ENCODE measurements at places on chromosomes 5 and 9.

- no peak for DNase-seq
These were observed 7.3 kb downstream of the PTGES2 start for GRCh38 chr9:128120061-128120740.

DNA sequence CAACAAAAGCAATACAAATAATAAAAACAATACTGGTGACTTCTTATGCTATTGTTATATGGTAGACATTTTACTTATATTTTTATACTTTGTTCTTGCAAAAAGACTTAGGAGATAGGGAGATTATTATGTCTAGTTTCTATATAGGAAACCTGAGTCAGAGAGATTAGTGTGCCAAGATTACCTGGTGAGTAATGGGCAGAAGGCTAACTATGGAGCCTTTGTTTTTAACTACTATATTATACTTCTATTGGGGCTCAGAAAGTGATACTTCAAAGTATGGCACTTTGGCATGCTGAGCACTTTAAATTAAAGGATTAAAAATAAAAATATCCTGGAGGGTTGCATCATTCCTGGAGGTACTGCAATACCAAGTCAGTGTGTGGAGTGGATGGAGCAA lies 117.5 kb upstream of the CLINT1 start:
- DNase-seq, result no peak

- DNase-seq, result no peak
These were observed 165.6 kb downstream of the PALM2AKAP2 start for GRCh38 chr9:109945573-109945972.

GRCh38 chr9:126461029-126461428 lies 134.4 kb downstream of the MVB12B start:
- DNase-seq, result no peak

- peak; percentile 93 for DNase-seq
These were observed 47.3 kb downstream of the LIFR start for GRCh38 chr5:38509185-38509584.

DNA sequence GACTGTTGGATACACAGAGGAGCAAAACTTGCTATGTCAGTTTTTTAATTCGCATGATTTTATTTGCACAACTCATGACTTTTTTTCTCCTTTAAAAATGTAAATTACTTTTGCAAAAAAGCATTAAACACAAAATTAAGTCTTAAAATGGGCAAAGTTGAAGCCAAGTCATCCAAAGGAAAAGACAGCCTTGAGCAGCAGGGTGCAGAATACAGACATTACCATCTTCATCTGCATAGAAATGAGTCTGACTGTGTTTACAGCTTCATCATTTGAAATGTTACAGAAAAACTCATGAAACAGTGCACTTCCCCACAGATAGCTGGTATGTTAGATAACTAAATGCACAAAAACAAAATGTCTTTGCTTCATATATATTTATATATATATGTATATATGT lies 101.4 kb downstream of the TSSK1B start:
- DNase-seq, result no peak

DNA sequence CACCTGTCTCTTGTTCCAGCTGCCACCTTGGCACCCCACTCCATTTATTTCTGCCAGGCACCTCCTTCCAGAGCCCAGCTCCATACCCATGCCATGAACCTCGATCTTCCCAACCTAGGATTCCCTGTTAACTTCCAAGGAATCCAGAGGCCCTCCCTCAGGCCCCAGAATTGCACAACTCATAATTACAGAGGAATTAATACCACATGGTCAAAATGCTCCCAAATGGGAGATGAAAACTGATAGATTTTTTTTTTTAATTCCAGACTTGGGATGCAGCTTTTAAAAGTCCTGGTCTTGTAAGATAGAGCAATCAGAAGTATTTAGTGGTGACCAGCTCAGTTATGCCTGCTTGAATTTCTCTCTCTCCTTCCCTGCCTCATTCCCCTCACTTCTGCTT lies 96.2 kb upstream of the CCDC112 start:
- DNase-seq, result peak; percentile 78

DNA sequence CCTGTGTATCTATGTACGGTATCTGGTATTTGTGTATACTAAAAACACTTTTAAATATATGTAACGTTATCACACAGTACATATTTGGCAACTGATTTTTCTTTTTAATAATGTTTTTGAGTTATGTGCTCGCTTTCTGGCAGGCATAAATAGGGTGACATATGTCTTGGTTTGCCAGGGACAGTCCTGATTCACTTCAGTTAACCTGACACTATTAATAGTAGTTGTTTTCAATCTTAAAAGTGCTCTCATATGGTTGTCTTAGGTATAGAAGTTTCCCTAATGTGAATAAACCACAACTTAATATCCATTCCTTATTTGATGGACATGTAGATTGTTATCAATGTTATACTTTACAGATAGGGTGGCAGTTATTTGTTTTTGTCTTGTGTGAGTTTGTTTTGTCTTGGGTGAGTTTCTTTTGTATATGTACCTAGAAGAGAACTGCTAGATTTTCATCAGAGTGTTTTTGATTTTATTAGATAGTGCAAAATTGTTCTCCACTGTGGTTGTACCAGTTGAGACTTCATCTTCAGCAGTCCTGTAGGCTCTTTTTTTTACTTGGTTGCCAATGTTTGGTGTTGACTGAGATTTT lies 7.9 kb downstream of the G3BP1 start:
- DNase-seq, result no peak

DNA sequence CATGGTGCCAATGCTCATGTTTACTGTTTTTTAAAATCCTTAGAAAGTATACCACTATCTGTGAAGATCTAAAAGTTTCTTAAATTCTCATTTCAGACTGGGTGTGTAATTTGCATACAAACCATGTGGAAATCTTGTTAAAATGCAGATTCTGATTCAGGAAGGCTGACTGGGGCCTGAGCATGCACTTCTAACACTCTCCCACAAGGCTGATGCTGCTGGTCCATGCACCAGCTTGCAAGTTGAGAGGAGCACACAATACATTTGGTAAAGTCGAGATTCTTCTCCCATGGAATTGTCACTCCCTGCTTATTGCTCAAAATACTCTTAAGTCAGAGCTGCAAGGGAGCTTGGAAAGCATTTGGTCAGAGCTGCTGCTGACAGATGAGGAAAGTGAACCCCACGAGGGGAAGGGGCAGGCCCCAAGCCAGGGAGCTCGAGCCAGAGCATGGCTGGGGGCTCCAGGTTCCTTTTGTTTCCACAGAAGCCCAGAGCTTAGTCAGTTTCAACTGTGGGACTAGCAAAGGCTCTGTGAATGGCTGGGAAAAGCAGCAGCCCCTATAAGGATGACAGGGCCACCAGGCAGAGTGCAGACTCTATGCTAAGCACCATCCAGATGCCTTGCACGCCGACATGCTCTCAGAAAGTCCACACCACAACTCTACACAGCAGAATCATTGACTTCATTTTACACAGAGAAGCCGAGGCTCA lies 93.5 kb upstream of the HAND1 start:
- DNase-seq, result no peak

- DNase-seq, result no peak
These were observed 1.8 kb downstream of the AUH start for GRCh38 chr9:91359734-91360470.

- DNase-seq, result peak; percentile 94
These were observed 27.8 kb downstream of the NFIL3 start for GRCh38 chr9:91395553-91396471.

DNA sequence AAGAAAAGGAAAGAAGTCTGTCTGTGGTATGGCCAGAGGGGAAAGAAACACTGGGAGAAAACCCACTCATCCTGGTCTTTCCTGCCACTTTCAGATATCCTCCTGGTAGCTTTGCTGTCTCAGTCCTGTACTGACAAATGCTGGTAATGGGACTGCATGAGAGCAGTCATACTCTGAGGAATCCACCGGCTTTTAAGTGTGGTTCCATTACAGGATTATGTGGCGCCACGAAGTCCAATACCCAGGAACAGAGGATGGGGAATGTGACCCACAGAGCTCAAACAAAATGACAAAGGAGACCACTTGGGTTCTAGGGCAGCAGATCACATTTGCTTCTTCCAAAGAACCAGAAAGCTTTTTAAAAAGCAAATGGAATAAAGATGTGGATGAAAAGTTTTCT lies 26.3 kb upstream of the FBP1 start:
- no peak for DNase-seq

- no peak for DNase-seq
These were observed 36.4 kb downstream of the THBS4 start for GRCh38 chr5:80071510-80072021.

GRCh38 chr9:114574438-114574837 lies 13.1 kb upstream of the ATP6V1G1 start:
- DNase-seq, result no peak

DNA sequence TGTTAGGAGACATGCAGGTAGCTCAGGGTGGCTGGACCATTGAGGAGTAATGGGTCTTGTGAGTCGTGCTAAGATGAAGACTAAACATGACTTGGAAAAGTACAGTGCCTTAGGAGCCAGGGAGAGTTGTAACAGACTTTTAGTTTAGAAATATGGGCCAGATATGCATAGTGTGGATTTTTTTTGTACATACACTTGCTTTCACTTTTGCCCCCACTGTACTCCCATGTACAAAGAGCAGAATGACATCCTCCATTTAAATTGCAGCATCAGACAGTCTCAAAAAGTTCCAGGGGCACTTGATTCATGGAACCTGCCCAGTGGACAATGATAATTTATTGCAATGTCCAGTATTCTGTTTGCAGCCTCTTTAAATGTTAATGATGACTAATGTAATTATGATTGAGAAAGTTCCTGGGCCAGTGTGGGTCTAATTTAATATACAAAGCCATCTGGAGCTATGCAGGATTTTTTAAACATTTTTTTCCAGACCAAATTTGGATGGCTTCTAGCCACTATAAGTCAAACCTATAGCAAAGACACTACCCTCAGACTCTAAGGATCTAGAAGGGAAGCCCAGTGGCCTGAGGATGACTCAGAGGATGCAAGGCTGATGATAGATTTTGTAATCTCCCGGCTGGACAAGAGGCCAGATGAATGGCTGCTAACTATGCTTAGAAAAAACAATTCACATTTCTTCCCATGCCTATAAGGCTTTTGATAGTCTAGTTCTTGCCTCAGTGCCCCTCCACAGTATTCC lies 80.1 kb downstream of the TRPC7 start:
- peak; percentile 71 for DNase-seq

DNA sequence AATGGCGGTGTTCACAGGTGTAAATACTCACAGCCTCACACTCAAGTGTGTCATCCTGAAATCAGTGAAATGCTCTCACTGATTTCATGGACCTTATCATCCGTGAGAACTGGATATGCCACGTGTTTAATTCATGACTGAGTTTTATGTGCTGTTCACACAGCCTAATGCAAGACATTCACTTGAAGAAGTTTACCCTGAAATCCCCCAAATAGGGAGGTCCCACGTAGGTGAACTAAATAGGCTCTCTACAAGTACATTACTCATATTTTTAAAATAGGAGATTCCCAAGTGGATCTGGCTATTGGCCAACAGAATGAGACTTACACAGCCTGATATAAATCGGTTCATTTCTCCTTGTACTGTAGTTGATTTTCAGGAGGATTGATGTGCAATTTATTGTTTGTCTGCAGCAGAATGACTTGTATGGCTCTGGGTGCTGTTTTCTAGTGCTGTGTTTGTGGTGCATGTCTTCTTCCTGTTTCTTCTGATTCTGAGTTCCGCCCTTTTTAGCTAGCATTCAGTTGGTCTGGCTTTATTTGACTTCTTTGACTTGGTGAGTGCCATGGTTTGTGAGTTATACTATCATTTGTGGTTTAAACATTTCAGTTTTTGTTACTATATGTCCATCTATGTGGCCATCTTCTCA lies 25.1 kb downstream of the TRIO start:
- DNase-seq, result no peak

GRCh38 chr5:157369507-157369906 lies 90.5 kb upstream of the NIPAL4 start:
- no peak for DNase-seq

GRCh38 chr9:81741103-81741502 lies 51.8 kb upstream of the TLE1 start:
- no peak for DNase-seq

DNA sequence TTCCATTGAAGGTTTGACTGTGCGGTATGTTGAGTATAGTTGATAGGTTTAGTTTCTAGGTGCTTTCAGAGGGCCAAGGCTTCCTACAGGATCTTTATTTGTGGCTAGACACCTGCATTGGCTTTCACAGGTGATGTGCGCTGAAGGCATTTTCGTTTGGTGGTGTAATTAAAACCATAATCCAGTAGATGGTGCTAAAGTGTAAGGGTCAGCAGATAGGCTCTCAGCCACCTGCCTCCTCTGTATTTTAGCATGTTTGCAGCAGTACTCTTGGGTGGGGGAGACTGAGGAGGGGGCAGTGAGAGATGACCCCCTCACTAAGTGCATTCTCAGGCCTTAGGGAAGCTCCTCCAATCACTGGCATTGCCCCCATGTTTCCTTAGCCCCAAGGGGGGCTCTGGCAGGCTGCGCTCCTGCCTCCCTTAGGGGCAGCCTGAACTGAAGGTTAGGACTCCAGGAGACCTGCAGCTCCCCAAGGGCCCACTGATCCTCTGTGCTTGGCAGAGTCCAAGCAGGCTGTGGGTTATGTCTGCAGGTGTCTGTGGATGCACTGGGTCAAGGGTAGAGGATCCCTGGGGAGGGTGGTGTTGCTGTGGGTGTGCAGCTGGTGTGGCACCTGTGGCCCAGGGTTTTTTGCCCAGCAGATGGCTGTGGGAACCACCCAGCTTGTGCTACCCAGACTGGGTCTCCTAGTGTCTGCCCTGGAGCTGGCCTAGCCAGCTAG lies 23.4 kb downstream of the CDK20 start:
- peak; percentile 10 for DNase-seq

GRCh38 chr5:89069591-89069990 lies 186.6 kb upstream of the MEF2C start:
- DNase-seq, result no peak

- DNase-seq, result peak; percentile 34
These were observed 26.3 kb upstream of the FAM120AOS start for GRCh38 chr9:93479726-93480125.

GRCh38 chr5:171776770-171777759 lies 8.6 kb upstream of the SMIM23 start:
- peak; percentile 79 for DNase-seq

- DNase-seq, result no peak
These were observed 19.9 kb upstream of the FRRS1L start for GRCh38 chr9:109186857-109187520.

- DNase-seq, result no peak
These were observed 58.8 kb upstream of the MINAR2 start for GRCh38 chr5:129689045-129689444.

- DNase-seq, result no peak
These were observed 79.1 kb upstream of the FSTL4 start for GRCh38 chr5:133691448-133691847.

GRCh38 chr9:95876595-95876994 lies 1.1 kb downstream of the ERCC6L2 start:
- DNase-seq, result peak; percentile 18

- DNase-seq, result no peak
These were observed 591.1 kb downstream of the DTWD2 start for GRCh38 chr5:118397236-118397635.

DNA sequence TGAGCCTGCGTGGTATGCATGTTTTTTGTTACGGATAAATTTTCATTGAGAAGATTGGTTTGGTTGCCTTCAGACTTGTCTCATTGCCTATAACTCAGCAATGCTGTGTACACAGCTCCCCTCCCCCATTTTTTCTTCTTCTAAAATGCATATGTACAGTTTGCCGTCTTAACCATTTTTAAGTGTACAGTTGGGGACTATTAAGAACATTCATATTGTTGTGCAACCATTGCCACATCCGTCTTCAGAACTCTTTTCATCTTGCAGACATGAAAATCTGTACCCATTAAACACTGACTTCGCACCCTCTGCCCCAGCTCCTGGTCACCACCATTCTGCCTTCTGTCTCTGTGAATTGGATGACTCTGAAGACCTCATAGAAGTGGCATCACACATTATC lies 6.2 kb downstream of the EXOC3 start:
- DNase-seq, result no peak

All from fibroblast of skin of abdomen (primary cell).